ENCODE measurements at places on chromosomes 5 and 9. TPM values are rescaled to one million over a fixed set of nuclear protein-coding genes. Genes with fewer than 3 reads are reported as not detected.

Gene ZNF366
- not detected for total RNA-seq

Gene TXNDC8
- not detected for total RNA-seq

Gene SEMA6A
- 1.1 TPM for total RNA-seq

Gene CD14
- total RNA-seq: 1.3 TPM

Gene SLC6A3
- not detected for total RNA-seq

Gene GZMA
- total RNA-seq: not detected

Gene TRIM32
- total RNA-seq: 34.1 TPM

Gene B4GALT7
- 43.1 TPM for total RNA-seq

Gene KCNIP1
- not detected for total RNA-seq

Gene PHF24
- not detected for total RNA-seq

Data from placental pericyte (primary cell).